ENCODE measurements at places on chromosomes 11 and 22.

DNA sequence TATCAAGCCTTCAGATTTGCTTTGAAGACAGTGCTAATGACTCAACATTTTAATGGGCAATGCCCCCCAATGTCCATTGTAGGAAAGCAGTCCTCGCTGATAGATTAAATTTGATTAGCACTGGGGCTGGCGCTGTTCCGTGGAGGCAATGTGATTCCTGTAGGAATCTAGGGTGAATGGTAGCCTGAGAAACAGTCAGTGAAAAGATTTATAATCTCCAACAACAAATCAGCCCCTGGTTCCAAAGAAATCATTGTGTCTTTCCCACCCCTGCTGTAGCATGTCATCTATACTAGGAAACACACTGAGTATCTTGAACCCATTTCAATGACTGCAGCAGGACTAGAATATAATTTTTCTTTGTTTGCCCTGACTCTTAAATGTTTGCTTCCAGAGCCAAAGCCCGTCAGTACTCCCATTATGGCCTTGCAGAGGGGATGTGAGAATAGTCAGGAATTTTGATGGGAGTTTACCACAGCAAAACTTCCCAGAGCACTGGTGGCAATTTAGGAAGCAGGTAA lies 36.1 kb downstream of the MPPED2 start:
- no peak for DNase-seq

DNA sequence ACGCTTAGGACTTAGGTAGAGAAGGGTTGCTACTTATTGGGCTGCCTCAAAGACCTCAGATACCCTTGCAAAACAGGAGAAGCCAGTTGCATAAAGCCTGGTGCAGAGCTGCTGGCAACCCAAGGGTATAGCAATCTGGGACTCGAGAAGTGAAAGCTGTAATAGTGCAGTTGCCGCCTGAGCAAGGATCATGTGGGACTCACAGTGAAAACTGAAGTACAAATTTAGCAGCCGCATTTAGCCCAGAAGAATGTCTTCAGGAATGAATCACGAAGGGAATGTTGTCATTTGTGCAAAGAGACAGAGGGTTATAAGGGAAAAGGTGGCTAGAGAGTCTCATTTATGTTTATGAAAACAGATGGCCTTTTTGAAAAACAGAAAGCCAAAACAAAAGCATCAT lies 267.2 kb downstream of the TENM4 start:
- peak; percentile 4 for DNase-seq

DNA sequence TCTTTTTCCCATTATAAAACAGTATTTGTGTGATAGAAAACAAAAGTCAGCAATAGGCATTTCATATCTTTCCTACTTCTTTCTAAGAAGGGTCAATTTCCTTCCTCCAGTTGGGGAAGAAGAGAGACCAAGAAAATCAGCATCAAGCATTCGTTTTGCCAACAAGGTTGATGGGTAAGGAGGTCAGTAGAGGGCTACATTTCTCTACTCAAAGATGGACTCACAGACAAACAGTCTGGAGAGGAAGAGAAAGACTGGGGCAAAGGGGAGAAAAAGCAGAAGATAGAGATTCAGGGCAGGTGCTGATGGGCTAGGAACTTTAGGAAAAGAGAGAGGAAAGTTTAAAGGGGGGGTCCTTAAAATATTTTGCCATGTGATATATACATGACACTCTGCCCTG lies 8.6 kb upstream of the MTNR1B start:
- no peak for DNase-seq

DNA sequence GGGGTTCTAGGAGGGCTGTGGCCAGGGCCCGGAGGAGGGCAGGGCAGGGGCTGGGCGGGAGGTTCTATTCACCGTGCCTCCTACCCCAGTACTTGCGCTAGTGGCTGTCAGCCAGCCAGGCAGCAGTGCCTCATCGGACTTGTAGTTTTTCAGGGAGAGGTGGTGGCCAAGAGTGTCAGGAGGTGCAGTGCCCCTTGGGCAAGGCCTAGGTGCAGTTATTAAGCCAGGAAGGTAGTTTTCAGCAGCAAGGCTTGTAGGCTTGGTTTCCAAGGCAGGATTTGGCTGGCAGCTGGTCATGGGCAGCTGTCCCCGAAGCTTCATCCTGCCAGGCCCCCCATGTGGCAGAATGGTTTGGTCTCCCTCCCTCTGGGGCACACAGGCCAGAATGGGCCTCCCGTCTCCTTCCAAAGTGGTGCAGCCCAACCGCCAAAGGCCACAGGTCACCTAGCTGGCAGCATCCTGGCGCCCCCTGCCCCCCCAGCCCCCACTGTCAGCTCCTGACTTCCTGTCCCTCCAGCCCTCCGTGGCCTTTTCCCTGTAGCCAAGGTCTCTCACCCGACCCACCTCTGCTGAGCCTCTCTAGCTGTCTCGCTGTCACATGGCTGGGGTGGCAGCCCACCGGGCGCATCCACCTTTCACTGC lies 8.5 kb downstream of the CCDC88B start:
- no peak for DNase-seq

- DNase-seq = no peak
Measured at GRCh38 chr11:46408407-46408986, 16.9 kb upstream of the CHRM4 start.

DNA sequence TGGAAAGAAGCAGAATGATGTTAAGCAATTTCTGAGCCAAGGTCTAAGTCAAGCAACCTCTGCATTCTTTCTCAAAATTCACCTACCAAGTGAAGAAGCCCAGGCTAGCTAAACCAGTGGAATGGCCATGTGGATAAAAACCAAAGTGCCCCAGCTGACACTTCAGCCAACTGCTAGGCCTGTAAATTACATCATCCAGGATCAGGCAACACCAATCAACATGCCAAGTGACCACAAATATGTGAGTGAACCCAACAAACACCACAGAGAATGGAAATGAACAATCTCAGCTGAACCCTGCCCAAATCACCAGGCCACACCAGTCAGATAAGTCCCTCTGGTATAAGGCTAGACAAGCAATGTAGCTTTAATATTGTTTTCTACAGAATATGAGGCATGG lies 25.1 kb upstream of the FJX1 start:
- DNase-seq = no peak

- no peak for DNase-seq
Measured at GRCh38 chr22:46697811-46698515, 40.1 kb downstream of the CERK start.

DNA sequence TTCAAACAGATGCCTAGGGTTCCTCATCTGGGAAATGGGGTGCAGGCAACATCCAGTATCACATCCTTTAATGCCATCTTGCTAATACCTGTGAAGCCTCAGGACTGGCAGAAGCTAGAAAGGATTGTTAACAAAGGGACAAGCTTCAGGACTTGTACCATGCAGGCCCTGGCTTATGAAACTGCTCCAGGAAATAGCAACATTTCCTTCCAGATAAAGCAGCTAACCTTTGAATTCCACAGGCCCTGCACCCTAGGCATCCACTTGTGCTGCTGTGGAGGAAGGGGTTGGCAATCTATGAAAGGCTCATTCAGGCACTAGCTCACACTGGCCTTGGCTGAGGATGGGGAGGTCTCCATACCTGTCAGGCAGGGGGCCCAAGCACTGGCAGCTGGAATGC lies 87.2 kb downstream of the BTBD10 start:
- DNase-seq = no peak

- DNase-seq = no peak
Measured at GRCh38 chr11:1819074-1819473, 15.7 kb upstream of the SYT8 start.

DNA sequence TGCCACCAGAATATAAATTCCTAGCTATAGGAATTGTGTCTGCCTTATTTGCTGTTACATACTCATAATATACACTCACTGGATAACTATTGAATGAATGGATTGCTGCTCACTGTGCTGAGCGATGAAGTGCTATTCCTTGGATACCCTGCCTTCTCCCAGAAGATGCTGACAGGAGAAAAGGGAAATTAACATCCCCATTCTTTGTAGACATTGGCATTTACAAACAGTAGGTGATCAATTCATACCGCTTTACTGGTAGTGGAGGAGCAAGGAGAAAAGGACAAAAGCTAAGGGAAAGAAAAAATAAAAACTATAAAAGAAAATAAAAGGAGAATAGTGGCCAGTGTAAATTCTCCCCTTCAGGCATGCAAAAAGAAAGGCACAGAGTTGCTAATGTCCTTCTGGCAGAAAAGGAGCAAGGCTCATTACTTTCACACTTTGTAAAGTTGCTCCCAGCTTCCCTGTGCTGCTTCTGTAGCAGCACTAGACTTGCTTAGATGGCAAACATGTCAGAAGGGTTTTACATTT lies 183.0 kb downstream of the LUZP2 start:
- DNase-seq = no peak

DNA sequence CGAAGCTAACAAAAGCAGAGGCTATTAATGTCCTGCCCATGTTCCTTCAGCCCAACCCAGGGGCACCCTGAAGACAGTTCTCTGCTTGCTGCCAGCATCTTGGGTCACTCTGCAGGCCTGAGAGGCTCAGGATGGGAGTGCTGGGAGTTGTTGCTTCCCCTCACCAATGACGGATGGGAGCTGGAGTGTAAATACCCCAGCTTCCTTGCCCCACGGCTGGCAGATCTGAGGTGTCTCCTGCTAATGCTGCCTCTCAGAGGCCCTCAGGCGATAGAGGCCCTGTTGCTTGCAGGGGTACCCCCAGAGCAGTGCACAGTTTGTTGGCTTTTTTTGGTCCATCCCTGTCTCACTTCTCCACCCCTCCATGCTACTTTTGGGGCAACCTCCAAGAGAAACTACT lies 32.9 kb downstream of the IFT27 start:
- DNase-seq = no peak

DNA sequence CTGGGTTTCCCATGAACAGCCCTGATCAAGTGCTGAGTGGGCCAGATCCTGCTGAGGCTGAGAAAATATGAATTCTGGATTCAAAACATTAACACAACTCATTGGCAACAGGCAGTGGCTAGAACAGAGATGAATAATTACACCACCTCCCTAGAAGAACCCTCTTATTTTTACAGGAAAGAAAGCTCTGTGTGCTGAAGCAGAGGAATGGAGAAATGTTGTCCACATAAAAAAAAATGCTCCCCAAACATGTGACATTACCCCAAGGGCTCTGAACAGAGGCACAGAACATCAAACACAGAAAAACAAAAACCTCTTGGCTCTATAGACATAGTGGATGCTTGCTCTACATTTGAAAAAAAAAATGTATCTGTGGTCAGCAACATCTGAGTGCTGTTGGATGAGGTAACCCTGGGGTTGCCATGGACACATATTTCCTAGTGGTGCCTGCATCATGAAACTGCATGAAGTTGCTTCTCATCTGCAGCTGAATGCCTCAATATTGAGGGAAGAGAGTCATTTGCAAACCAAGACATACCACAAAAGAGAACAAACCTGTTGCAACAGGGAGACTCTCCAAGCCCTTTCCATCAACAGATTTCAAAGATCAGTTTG lies 98.8 kb downstream of the SNX19 start:
- DNase-seq = no peak

DNA sequence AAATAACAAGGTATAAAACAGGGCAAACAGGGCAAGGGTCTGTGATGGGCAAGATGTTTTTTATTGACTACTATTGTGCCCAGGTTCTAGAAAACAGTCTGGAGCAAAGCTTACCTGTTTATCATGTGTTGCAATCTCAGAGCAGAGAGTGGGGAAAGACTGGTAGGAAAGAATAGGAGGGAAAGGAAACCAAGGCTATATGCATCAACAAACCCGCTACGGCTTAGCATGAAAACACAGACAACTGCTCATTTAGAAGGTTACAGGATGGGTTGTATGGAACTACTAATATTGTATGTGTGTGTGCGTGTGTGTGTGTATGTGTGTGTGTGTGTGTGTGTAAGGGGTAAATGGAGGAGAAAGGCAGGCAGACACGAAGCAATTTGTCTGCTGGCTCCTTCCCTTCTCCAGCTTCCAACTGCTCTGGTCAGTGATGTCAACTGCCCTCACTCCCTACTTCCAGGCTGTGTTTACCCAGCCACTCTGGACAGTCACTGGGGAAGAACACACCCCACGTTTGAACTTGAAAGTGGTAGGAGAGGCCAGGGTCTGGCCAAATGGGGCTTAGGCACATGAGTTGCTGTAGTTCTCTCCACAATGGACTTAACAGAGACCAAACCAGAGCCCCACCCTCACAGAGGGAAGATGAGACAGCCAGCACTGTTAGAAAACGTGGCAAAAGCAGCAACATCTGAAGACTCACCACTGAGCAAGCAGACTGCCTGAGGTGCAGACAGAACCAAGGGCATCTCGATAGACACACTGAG lies 47.0 kb downstream of the GAB2 start:
- no peak for DNase-seq

DNA sequence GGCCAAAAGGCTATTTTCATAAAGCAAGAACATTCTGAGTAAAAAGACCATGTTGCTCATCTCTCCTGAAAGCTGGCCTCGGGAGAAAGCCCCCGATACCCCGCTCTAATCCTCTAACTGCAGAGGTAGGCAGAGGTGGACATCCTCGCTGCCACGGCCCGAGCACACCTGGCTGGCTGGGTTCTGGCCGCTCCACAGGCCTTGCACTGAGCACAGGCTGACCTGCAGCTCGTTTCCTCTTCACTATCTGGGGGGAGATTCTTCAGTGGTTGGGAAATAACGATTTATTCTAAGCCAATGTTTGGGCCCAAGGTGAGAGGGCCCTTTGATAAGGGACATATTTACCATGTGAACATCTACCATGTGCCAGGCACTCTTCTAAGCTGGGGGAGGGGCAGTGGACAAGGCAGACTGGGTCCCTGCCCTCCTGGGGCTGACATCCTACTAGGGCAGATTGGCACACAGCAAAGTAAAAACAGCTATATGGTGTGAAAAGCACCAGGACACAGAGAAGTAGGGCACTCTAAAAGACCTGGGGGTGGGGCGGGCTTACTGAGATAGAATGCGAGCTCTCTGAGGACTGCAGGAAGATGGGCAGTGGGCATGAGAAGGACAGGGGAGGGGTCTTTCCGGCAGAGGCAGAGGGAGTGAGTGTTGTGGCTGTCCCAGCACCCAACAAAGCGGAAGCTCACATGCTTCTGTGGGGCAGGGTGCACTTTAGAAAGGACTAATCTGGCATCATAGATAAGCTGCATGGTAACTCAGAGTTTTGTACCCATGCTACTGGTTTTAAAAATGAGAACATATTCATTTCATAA lies 65.5 kb upstream of the ARFGAP3 start:
- no peak for DNase-seq

GRCh38 chr22:46632646-46633249 lies 12.6 kb downstream of the GRAMD4 start:
- DNase-seq = no peak
